ENCODE measurements at places on chromosomes 11 and 22. TPM values are rescaled to one million over a fixed set of nuclear protein-coding genes. Genes with fewer than 3 reads are reported as not detected.

GRCh38 chr22:47091246-47091651 is 328.8 kb downstream of the TBC1D22A start:
- no peaks in the 10 kb centered on the region for H3K4me1 ChIP-seq
- peak overlapping the region; percentile 79 for H3K4me3 ChIP-seq
- H3K27me3 ChIP-seq = no peaks in the 10 kb centered on the region
- no peaks in the 10 kb centered on the region for H3K36me3 ChIP-seq

DNA sequence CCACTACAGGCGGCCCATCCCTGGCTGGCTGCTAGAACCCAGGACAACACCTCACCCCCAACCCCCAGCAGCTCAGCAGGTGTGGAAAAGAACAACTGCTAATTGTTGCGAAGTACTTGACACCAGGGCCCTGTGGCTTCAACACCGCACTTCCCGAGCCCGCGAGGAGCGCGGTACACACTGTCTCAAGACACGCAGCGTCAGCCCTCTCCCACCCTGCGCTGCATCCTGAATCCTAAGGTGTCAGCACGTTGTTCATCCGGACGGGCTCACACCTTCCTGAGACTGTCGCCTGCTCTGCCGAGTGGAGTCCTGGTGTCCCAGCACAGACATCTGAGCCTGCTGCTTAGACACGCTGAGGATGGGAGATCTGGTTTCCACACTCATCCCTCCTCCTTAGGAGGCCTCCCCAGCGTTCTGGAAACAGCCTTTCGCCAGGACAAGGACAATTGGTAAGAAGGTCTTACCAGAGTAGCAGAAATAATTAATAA is 1336.2 kb downstream of the BRD1 start:
- peaks cover 8% of the 10 kb centered on the region for H3K4me1 ChIP-seq
- no peaks in the 10 kb centered on the region for H3K36me3 ChIP-seq
- peak; percentile 72 for DNase-seq
- no peak overlapping the region for H3K27ac ChIP-seq

DNA sequence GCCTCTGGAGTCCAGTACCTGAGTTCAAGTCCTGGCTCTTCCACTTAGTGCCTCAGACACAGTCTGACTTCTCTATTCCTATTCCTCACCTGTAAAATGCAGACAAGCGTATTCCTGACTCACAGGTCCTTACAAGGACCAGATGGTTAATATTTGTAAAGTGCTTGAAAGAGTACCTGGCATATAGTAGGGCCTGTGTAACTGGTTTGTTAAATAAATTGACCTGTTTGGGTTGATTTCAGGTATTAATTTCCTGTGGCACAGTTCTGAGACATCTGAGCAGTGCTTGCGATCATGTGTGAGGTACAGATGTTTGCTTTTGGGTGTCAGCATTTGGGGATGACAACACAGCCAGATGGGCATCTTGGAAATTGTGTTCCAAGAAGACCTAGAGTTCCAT is 127.5 kb downstream of the APIP start:
- H3K27ac ChIP-seq = no peak overlapping the region
- no peaks in the 10 kb centered on the region for H3K27me3 ChIP-seq
- peaks cover 13% of the 10 kb centered on the region for H3K36me3 ChIP-seq
- H3K4me3 ChIP-seq = no peak overlapping the region
- H3K4me1 ChIP-seq = no peaks in the 10 kb centered on the region

PHF5A gene
- total RNA-seq = 71.6 TPM
